ENCODE measurements at places on chromosomes 2 and 18.

DNA sequence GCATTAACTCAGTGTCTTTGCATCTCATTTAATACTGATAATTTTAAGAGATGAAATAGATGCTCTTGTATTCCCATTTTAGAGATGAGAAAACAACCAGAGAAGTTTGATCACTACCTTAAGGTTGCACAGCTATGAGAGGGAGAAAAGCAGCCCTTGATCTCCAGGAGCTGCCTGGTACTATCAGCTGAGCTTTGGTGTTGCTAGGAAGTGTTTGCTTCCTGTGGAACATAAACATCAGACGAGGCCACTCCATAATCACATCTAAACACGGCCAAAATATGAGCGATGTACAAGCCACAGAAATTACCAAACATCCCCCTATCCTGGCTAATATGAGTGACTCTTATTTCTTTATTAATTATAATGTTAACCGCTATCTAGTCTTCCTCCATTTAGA lies 620 bp upstream of the WDFY1 start:
- no peak for DNase-seq

DNA sequence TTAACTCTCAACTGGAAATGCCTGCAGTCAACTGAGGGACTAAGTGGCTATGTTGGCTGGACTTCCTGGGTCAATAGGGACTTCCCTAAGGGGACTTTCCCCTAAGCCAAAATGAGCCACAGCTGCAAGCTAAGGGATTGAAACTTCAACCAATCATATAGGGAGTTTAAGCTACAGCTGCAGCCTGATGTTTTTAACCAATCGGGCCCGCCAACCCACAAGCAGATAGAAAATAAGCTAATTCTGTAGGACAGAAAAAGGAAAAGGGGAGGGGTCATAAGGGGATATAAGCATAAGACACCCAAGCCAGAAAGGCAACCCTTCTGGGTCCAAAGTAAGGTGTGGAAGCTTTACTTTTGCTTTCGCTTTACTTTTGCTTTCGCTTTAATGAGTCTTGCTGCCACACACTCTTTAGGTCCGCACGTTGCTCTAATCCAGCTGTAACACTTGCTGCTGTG lies 927.5 kb downstream of the ERBB4 start:
- no peak for DNase-seq

DNA sequence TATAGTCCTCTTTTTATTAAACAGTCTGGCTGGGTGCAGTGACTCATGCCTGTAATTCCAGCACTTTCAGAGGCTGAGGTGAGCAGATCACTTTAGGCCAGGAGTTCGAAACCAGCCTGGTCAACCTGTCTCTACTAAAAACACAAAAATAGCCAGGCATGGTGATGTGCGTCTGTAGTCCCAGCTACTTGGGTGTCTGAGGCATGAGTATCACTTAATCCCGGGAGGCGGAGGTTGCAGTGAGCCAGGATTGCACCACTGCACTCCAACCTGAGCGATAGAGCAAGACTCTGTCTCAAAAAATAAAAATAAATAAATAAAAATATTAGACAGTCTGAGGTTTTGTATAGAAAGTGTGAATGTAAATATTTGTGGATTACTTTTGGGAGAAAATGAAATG lies 17.8 kb downstream of the XRCC5 start:
- no peak for DNase-seq

DNA sequence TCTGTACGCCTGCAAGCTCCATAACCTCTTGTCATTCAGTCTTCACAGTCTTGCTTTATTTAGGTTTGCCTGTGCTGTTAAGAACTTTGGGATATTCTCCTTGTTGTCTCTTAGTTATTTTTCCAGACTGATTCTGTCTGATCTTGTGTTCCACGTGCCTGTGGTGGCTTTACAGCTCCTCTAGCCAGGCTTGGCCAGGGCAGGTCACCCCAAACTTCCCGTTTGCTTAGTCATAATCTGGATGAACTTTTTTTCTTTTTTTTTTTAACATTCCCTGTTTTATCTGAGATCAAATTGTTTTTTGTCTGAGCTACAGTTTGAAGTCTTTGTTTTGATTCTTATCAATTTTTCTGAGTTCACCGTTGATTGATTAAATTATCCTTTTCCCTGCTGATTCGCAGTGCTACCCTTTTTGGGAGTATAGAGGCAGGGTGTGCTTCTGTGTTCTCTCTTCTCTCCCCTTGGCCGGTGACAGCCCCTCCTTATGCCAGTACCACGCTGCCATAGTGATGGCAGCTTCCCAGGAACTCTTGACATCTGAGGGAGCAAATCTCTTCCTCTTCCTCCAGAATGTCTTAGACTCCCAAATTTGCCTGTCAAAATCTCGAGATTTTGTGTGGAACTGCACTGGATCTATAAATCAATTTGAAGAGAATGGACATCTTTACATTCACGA lies 2.5 kb downstream of the SP100 start:
- DNase-seq = no peak

GRCh38 chr2:177217247-177217843 lies 4.8 kb downstream of the HNRNPA3 start:
- no peak for DNase-seq

GRCh38 chr2:75277111-75277510 lies 77.8 kb upstream of the TACR1 start:
- no peak for DNase-seq

DNA sequence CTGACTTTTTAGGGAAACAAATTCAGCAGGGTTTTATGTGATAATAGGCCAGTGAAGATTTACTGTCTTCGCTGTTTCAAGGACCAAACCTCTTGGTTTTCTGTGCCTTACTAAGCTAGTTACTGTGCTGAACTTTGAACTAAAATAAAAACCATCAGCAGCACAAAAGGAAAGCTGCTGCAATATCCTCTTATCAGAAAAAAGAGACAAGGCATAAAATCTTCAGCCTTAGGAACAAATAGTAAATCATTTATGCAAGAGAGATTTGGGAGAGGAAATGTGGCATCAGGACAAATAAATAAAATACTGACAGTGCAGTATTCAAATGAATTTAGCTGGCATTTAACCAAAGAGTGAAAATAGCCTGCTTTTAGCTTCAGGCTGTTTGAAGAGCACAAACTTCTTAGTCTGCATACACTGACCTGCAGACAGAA lies 64.1 kb upstream of the EHBP1 start:
- no peak for DNase-seq
